Right lung (tissue), 10 donors: ENCODE measurements at places on chromosomes 2 and 18. TPM values are rescaled to one million over a fixed set of nuclear protein-coding genes. Genes with fewer than 3 reads are reported as not detected.

The SERPINB12 gene
- polyA plus RNA-seq, result not detected

The COX7A2L gene
- 184 TPM for polyA plus RNA-seq

DNA sequence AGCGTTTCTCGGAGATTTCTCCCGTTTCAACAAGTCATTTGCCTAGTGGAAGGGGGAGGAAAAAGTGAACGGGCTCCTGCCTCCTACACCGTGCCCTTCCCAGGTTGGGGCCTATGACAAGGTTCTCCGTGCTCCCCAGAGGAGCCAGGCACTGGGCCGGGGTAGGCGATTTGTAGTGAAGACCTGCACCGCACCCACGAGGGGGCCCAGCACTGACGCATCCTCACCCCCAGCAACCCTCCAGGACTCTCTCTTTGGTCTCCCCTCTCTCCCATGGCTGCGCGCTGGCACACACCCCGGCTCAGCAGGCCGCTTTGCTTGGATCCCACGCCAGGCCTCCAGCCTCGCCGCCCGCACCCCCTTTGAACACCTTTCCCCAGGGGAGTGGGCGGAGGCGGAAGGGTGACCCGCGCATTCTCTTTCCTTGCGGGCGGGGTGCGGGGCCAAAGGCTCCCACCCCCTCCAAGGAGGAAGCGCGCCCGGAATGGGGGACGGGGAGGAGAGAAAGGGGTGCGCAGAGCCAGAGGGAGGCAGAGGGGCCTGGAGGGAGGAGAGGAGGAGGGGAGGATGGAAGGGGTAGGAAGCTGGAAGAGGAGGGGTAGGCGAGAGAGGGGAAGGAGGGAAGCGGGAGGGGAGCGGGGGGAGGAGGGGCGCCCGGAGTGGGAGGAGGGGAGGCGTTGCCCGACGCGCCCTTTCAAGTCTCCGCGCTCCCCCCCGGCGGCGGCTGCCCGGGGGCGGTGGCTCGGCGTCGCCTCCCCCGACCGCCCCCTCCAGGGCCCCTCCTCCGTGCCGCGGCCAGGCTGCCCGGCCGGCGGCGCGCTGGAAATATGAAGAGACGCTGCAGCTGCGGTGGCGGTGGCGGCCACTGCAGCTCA is at the start of gene APCDD1:
TSS of gene APCDD1 (plus strand) at position 830 of the 875 bp plus-strand sequence. CDS start 347 bp downstream, outside the sequence.
- peak; percentile 92 for DNase-seq

DNA sequence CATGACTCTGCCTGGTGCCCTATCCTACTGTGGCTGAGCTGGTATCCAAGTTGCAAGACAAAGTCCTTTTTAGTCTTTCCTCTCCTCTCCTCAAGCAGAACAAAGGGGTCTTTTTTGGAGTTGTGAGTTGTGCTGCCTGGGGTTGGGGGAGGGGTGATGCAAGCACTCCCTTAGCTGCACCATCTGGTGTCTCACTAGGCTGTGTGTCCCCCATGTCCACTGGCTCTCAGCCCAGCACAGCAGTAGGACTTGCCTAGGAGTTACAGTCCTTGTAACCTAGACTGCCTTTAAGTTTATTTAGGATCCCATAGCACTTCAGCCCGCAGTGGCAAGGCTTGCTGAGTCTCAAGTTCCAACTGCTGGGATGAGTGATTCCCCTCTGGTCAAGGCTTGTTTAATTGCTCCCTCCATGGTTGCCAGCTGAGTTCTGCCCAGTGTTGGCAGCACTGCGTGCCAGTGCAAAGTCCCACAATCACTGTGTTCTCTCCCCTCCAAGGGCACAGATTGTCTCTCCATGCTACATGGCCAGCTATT is 13.2 kb upstream of the ILKAP start:
- DNase-seq, result no peak

The ZAP70 gene
- 2.0 TPM for polyA plus RNA-seq

- no peak for DNase-seq
These were observed 44.5 kb downstream of the LTBP1 start for GRCh38 chr2:32991091-32991845.

The PROKR1 gene
- polyA plus RNA-seq, result 0.07 TPM

GRCh38 chr2:138956116-138956515 is 175.9 kb upstream of the NXPH2 start:
- no peak for DNase-seq

- DNase-seq, result no peak
These were observed 26.1 kb downstream of the KIF5C start for GRCh38 chr2:148901142-148901541.

The C2orf68 gene
- polyA plus RNA-seq, result 78.8 TPM

The PROM2 gene
- polyA plus RNA-seq, result 14.2 TPM

The ZC3H6 gene
- polyA plus RNA-seq, result 9.3 TPM
